NCI-H1105 treated with DMSO at 0.1 percent for 48 hours (cell line): ENCODE measurements at places on chromosomes 13 and 19.

- DNase-seq = no peak
Observed at GRCh38 chr13:95038949-95039348, 262.3 kb downstream of the ABCC4 start.

GRCh38 chr19:4571305-4571917, 11.9 kb upstream of the SEMA6B start:
- DNase-seq = no peak

- DNase-seq = no peak
Observed at GRCh38 chr19:2888731-2889224, 11.9 kb upstream of the ZNF57 start.

GRCh38 chr19:29337029-29337428, 124.1 kb upstream of the UQCRFS1 start:
- no peak for DNase-seq

- DNase-seq = no peak
Observed at GRCh38 chr19:48966541-48967345, 1.6 kb downstream of the FTL start.
